ENCODE measurements at places on chromosomes 2 and 18. TPM values are rescaled to one million over a fixed set of nuclear protein-coding genes. Genes with fewer than 3 reads are reported as not detected.

Gene PER2
- total RNA-seq = 19.1 TPM

GRCh38 chr2:58922245-58922644 lies 681.1 kb upstream of the FANCL start:
- DNase-seq = no peak

Gene ANKRD62
- total RNA-seq = not detected

DNA sequence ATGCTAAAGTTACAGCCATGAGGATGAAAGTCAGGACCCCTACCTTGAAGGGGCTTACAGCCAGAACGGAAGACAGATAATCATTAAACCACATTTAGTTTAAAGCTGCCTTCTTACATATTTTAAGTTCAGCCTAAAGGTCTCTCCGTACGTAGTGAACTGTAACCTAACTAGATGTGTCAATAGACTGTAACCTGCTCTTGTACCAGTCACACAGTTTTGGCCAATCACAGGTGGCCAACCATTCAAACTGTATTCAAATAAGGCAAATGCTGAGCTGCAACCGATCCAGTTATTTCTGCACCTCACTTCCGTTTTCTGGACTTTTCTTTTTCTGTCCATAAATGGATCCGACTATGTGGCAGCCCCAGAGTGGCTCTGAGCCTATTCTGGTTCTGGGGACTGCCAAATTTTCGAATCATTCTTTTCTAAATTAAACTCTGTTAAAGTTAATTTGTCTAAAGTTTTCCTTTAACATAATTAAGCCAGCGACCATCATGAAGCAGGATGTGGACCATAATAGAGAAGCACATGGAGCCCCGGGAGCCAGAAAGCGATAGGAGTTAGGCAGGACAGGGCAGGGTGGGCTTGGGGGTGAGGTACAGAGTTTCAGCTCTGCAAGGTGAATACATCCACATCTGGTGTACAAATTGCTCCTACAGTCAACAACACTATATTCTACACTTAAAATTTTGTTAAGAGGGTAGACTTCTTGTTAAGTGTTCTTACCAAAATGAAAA lies 48.4 kb upstream of the YPEL5 start:
- DNase-seq = no peak

GRCh38 chr2:181471783-181472182 lies 14.6 kb downstream of the ITGA4 start:
- no peak for DNase-seq

Gene INPP5D
- 62.3 TPM for total RNA-seq

DNA sequence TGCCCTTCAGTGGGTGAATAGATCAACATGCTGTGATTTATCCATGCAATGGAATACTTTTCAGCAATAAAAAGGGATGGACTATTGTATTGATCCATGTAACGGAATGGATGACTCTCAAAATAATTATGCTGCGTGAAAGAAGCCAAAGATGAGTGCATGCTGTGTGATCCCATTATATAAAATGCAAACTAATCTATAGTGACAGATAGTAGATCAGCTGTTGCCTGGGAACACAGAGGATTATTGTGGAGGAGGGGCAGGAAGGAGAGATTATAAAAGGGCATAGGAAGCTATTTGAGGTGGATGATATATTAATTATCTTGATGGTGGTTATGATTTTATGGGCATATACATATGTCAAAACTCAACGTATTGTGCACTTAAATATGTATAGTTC lies 55.5 kb upstream of the ADAM23 start:
- DNase-seq = no peak

DNA sequence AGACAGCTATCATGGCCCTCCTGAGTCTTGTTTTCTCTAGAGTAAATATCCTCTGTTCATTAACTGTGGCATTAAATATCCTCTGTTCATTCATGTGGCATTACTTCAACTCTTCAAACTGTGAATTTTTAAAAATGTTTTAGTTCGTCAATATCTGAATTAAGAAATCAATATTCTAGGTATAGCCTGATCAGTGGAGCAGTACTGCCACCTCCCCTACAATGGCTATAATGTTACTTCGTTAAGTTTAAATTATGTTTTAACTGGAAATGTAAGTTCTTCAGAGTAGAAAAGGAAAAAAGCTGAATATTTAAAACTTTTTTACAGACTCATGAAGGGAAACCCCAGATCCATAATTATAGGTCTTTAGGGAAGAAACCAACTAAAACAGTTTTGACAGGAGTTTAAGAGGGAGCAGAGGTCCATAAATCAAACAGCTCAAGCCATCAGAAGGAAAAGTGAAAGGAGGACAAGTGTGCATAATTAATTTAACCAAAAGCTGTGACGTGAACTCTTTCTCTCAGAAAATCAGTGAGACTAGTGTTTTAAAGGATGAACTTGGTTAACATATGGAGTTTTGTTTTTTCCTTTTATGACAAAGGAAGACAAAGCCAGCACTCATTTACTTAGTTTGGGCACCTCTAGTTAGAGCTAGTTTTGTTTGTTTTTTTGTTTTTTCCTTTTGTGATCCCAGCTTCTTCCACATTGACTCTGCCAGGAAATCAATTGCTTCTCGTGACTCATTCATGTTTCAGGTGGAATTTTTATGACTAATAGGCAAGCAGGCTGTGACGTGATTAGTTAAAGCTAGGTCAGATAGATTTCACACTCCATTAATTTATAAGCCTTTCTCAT lies 44.9 kb downstream of the RBBP8 start:
- no peak for DNase-seq

Gene AMMECR1L
- 19.3 TPM for total RNA-seq

Gene AKAIN1
- total RNA-seq = not detected

DNA sequence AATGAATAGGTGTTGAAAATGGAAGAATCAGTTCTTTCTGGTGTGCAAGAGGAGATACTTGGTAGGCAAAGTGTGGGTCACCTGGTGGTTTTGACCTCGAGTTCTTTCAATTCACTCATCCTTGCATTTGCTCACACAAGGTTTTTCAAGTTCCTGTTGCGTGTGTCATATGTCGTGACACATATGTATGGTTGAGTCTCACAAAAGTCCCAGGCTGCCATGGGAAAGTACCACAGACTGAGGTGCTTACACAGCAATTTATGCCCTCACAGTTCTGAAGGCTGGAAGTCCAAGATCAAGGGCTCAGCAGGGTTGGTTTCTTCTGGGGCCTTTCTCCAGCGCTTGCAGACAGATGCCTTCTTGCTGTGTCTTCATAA lies 64.4 kb downstream of the NCK2 start:
- no peak for DNase-seq

Gene PRKAG3
- total RNA-seq = not detected

Gene ZNF396
- 0.25 TPM for total RNA-seq

Gene TUBA3E
- total RNA-seq = not detected

GRCh38 chr18:269480-270095 lies 1.7 kb upstream of the THOC1 start:
- no peak for DNase-seq

DNA sequence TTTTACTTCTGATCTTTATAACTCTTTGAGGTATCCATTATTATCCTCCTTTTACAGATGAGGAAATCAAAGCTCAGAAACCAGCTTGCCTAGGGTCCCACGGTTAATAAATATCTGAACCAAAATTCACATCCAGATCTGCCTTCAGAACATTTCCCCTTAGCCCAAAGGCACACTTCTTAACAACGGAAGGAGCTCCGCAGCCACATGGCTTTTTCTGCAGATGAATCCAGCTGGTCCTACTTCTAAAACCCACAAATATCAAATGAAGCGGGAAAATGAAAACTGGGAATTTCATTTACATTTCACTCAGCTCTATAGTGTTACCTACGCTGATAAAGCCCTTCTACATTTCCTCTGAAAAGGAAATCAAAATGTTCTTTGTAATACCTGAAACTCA lies 357.0 kb upstream of the ID2 start:
- no peak for DNase-seq

Gene TMEM178A
- 0.32 TPM for total RNA-seq

GRCh38 chr18:22689712-22690111 lies 243.4 kb upstream of the RBBP8 start:
- DNase-seq = no peak

DNA sequence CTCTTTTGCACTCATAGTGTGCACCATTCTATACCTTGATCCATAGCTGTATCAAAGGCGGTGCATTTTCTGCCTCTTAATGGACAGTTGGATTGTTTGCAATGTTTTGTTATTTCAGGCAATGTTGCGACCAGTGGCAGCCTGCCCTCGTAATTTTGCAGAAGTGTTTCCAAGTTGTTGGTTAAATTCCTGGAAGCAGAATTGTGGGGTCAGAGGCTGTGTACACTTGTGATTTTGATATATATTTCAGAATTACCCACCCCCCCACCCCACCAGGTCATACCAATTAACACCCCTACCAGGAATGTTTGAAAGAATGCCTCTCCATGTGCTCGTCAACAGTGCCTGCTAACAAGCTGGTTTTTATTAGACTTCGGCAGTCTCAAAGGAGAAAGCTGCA lies 32.4 kb upstream of the IL1R1 start:
- no peak for DNase-seq

GRCh38 chr2:222907790-222908441 lies 47.1 kb downstream of the ACSL3 start:
- DNase-seq = no peak

- no peak for DNase-seq
Observed at GRCh38 chr2:226673314-226673723, 126.3 kb downstream of the IRS1 start.

DNA sequence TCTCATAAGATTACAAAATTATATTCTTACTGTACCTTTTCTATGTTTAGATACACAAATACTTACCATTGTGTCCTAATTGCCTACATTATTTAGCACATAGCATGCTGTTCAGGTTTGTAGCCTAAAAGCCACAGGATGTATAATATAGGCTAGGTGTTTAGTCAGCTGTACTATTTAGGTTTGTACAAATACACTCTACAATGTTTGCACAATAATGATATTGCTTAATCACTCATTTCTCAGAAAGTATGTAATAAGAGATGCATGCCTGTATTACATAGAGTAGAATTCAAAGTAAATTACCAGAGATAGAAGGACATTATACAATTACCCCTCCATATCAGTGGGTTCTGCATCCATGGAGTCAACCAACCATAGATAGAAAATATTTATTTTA lies 201.1 kb upstream of the COL3A1 start:
- DNase-seq = no peak

DNA sequence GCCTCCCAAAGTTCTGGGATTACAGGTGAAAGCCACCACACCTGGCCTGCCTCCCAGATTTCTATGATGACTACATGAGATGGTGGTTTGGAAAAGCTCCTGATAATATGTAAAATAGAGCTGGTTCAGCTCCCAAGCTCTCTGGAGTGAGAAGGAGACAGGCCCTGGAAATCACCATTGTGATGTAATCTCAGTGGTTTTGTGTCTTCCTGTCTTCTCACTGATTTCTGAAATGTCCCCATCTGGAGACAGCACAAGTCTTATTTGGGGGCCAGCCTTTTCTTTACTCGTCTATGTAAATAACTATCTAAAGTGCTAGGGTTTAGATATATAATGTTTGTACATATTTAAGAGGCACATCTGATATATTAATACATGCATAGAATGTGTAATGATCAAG lies 64.0 kb downstream of the CCNT2 start:
- no peak for DNase-seq

Gene ATP6V1C2
- not detected for total RNA-seq

Gene SOS1
- 64.2 TPM for total RNA-seq

GRCh38 chr2:186503827-186504606 lies 18.0 kb downstream of the ZC3H15 start:
- DNase-seq = no peak

Gene ITPRIPL1
- total RNA-seq = 44.8 TPM

- no peak for DNase-seq
Observed at GRCh38 chr2:108124736-108125495, 114.9 kb upstream of the SULT1C3 start.

DNA sequence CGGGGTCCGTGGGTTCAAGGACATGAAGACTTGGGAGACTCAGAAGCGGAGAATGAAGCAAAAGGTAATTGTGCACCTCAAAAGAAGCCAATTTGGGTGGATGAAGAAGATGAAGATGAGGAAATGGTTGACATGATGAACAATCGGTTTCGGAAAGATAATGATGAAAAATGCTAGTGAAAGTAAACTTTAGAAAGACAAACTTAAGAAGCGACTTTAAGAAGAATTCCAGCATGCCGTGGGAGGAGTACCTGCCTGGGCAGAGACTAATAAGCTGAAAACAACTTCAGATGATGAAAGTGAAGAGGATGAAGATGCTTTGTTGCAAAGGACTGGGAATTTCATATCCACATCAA lies 43.5 kb downstream of the PSTPIP2 start:
- no peak for DNase-seq

GRCh38 chr2:155747531-155747930 lies 585.0 kb downstream of the NR4A2 start:
- no peak for DNase-seq

GRCh38 chr2:104250635-104251034 lies 603.3 kb upstream of the POU3F3 start:
- no peak for DNase-seq

Gene ELOA2
- total RNA-seq = not detected

GRCh38 chr2:42924418-42924886 lies 132.1 kb upstream of the HAAO start:
- no peak for DNase-seq

GRCh38 chr18:47981320-47981719 lies 50.9 kb upstream of the SMAD2 start:
- DNase-seq = no peak

DNA sequence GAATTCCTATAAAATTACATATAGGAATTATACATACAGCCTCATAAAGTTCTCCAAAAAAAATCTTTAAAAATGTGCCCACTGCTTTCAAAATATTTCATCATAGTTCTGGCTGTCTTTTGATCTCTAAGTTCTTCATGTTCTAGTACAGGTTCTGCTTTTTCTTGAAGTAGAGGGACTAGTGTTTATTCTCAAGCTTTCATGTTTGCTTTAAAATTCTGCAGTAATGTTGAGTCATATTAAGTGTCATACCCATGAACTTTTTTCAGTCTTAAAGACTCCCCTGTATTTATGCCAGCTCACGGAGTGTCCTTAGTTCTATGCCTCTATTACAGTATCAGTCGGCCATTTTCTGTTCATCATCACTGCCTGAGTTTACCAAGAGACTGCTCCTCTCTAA lies 54.8 kb upstream of the CCDC141 start:
- DNase-seq = no peak

Gene PROKR1
- not detected for total RNA-seq

- no peak for DNase-seq
Observed at GRCh38 chr2:24558781-24559472, 67.9 kb downstream of the NCOA1 start.

Gene TRIM54
- 0.25 TPM for total RNA-seq

DNA sequence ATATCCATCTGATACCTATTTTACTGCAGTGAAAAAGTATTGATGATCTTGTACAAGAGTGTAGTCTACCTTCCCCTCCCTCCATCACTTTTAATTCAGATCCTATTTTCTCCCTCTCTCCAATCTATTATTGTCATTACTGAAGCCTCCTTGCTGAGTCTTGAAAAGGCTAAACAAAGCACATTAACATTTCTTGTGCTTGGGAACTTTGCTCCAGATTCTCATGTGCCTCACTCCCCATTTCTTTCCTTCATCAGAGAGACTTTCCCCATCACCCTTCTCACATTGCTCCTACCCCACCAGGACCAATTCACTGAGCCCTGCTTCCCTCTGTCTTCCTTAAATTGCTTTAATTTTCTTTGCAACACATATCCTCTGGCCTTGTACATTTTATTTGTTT lies 736.2 kb upstream of the GCFC2 start:
- DNase-seq = no peak

All from activated T-helper 2 cell treated with anti-CD3 and anti-CD28 coated beads, Interferon-gamma antibody, Interleukin-2, Interleukin-4, amounts not matched to agents 10 μg/mL and 5 μg/mL and 100 μg/mL, durations not matched to agents 14 hours and 24 hours and 36 hours (primary cell).